ENCODE measurements at places on chromosomes 13 and 19. TPM values are rescaled to one million over a fixed set of nuclear protein-coding genes. Genes with fewer than 3 reads are reported as not detected.

Gene IFI30
- 29.0 TPM for total RNA-seq

Gene LIN7B
- total RNA-seq: 4.8 TPM

Gene ICAM5
- 5.5 TPM for total RNA-seq

Gene THSD1
- total RNA-seq: 9.9 TPM

Gene NLRP11
- not detected for total RNA-seq

Gene KLK12
- total RNA-seq: not detected

Gene CLDND2
- not detected for total RNA-seq

Gene SERPINE3
- total RNA-seq: not detected

Gene YIPF2
- total RNA-seq: 112 TPM

Gene ABHD13
- 10.8 TPM for total RNA-seq

Gene SLC6A16
- 0.64 TPM for total RNA-seq

Gene MISP3
- under 0.01 TPM for total RNA-seq

Gene ERICH4
- not detected for total RNA-seq

Gene KRTDAP
- not detected for total RNA-seq

Gene CHST8
- not detected for total RNA-seq

Gene PET100
- total RNA-seq: 10.4 TPM

Gene HDGFL2
- 60.9 TPM for total RNA-seq

Gene KLK4
- not detected for total RNA-seq

Gene TEX29
- total RNA-seq: not detected

Gene CD70
- total RNA-seq: not detected

Gene TIMM50
- total RNA-seq: 48.8 TPM

Gene PSG7
- not detected for total RNA-seq

Gene PLEKHF1
- total RNA-seq: 22.5 TPM

Gene TYROBP
- total RNA-seq: not detected

Gene VSTM1
- not detected for total RNA-seq

Gene CATSPERD
- not detected for total RNA-seq

Gene IL12RB1
- total RNA-seq: 1.3 TPM

Gene CFD
- total RNA-seq: 3.9 TPM

Gene GARIN5B
- total RNA-seq: not detected

Gene LRRC8E
- 7.4 TPM for total RNA-seq

Gene LRG1
- not detected for total RNA-seq

Gene SYDE1
- 61.2 TPM for total RNA-seq

Gene IL17D
- under 0.01 TPM for total RNA-seq

All from fibroblast of villous mesenchyme (primary cell).